ENCODE measurements at places on chromosomes 2 and 18. TPM values are rescaled to one million over a fixed set of nuclear protein-coding genes. Genes with fewer than 3 reads are reported as not detected.

Gene ELMOD3
- 19.6 TPM for total RNA-seq

Gene PAX8
- 1.2 TPM for total RNA-seq

Gene DNAJC5G
- total RNA-seq = not detected

Gene SLC1A4
- 9.7 TPM for total RNA-seq

Gene NMUR1
- 4.4 TPM for total RNA-seq

Gene TLX2
- total RNA-seq = not detected

Gene MC2R
- total RNA-seq = not detected

Gene CMPK2
- total RNA-seq = 43.3 TPM

Gene MRPL44
- 20.7 TPM for total RNA-seq

Gene GYPC
- 92.6 TPM for total RNA-seq

Gene UGT1A3
- total RNA-seq = not detected

Gene CGREF1
- total RNA-seq = 0.74 TPM

- no peak for DNase-seq
Observed at GRCh38 chr2:238090887-238091286, 9.3 kb upstream of the ESPNL start.

DNA sequence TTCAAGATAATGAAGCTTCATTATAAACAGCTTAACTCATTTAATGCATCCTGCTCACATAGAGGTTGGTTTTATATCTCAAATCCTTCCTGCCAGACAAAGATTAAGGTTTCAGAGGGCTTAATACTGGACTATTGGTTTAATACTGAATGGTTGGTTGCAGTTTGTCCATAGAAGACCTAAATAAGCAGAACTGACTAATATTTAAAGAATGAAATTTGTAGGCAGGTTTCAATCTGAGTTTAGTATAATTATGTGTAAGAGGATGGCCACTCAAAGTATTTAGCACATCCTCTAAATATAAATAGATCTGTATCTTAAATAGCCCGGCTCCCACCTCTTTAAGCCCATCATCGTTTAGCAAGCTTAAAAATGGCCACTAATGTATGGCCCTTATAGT, 92.5 kb downstream of the EPB41L5 start:
- DNase-seq = no peak

DNA sequence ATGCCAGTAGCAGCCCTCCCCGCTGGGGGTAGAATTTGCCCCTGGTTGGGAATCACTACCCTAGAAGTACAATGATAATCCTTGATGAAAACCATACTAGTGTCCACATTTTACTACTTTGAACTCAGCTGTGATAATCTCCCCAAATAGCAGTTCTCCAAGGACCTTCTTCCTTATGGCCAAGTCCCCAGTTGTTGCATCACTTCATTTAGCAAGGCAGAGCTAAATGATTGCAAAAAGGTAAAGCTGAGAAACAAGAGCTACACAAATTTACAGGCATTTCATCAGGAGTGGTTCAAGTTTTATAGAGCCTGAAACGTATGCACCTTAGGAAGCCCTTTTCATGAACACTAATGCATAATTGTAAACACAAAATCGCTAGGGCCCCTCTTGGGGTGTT, 44.9 kb upstream of the REL start:
- no peak for DNase-seq

DNA sequence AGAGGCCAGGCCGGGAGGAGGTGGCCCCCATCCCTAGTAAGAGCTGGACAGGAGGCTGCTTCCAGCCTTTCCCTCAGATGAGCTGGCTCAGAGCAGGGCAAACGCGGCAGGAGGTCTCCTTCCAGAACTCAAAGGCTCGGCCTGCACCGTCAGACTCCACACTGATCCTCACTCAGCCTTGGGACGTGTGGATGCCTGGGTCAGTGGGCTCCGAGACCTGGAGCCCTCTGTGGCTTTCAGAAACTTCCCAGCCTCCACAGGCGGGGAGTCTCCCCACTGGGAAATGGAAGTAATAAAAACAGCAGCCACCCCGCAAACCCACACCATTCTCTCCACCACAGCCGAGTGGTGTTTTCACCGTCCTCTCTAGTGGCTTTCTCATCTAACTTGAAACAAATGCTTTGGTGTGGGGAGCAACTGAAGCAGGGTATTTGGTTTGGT, 54.3 kb downstream of the INPP5D start:
- no peak for DNase-seq

DNA sequence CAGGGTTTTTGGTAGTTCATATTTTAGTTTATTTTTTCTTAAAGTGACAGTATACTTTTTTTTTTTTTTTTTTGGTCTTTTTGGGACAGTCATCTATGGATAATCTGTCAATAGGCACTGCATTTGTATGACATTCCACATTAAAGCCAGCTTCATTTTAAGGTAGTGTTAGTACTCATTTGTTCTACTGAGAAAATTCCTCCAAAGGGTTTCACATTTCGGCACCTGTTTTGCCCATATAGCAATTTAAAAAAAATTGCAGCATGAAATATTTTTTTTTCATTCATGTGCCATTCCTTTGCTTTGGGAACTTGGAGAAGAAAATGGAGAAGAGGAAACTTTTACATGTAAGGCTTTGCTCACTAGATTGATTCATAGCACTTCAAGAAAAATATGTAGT, 276.3 kb upstream of the TCF4 start:
- DNase-seq = no peak

GRCh38 chr2:219728991-219729487, 101.6 kb downstream of the SLC4A3 start:
- no peak for DNase-seq

DNA sequence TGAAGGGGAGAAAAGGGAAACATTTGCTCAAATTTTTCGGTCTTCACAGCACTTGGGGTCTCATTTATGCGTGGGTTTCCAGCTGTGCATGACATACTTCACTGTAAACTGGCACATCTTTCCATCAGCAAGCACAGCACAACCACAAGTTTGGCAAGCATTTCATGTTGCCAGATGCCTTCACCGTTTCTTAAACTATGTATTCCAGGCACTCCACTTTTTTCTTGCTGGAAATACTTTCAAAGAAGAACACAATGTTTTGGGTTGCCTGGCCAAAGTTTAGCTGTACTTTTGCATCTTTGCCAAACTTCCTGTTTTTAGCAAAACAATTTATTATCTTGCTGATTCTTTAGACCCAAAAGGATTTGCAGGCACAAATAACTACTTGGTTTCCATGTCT, 194.6 kb upstream of the MEIS1 start:
- DNase-seq = no peak

DNA sequence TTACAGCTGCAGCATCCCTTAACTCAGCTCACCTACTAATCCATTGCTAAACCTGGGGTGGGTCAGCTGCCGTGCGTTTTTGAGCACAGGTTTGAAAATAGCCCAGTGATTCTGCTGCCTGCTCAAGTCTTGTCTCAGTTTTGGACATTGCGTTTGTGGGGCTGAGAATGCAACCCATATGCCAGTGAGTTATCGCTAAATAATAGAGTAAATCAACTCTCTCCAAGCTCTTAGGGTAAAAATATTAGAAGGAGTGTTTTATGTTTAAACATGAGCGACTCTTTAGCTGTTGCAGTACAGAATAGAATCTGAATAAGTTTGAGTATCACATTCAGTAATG, 2.1 kb downstream of the TSHZ1 start:
- DNase-seq = no peak

DNA sequence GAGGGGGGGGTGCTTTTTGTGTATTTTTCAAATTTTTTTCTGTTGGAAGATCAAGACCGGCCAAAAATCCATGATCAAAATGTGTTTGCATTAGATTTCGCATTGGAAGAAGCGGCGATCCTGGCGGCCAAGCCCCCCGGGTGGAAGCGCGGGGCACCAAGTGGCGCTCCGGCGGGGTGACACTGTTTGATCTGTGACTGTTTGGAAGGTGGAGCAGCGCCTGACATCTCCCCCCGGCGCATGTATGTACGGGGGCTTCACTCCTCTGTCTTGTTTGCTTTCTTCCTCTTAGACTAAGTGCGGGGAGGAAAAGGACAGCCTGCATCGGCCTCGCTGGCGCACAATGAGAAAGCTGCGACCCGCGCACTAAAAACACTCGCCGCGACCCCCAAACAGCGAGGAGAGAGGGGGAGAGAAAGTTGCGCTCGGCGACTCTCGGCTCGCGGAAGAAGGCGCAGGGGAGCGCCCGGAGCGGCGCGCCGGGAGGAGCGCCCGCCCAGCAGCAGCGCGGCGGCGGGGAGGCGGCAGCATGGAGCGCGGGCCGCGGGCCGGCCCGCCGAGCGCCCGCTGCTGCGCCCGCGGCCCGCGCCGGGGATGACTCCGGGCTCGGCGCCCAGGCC, 515 bp downstream of the TSHZ1 start:
- peak; percentile 51 for DNase-seq

- no peak for DNase-seq
Observed at GRCh38 chr2:101820519-101820918, 123.0 kb downstream of the MAP4K4 start.

DNA sequence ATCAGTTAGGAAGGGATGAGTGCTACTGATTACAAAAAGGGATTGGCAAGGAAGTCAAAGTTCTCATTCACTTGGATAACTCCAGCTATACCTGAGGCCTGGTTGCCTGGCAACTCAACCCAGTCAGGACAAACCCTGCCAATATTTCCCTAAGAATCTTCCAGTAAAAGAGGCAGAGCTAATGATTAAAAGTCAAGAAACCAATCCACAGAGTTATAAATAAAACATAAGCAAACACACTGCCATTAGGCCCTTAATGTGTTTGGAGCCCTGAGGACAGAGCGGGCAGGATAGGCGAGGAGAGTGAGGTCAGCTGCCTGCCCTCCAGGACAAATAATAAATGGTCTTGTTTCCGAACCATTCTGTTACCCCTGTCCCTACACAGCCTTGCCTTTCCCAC, 215.6 kb upstream of the NABP1 start:
- no peak for DNase-seq

DNA sequence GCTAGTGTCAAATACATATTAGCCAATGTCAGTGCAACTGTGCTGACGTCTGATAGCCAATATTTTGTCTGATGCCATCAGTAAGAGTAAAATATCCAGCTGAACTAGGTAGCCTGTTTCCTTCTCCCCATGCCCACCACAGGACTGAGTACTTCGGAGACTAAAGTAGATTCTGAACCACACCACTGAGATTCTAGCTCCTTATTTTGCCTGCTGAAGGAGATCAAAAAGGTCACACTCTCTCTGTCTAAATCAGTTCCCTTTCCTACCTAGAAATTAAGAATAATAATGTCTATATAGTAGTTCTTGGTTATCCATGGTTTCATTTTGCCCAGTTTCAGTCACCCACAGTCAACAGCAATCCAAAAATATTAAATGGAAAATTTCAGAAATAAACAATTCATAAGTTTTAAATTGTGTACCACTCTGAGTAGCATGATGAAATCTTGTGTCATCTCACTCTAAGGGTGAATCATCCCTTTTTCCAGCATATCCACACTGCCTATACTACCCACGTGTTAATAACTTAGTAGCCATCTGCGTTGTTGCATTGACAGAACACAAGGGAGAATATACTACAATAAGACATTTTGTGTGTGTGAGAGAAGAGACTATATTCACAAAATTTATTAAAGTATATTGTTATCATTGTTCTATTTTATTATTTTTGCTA, 1043.3 kb upstream of the PIK3C3 start:
- no peak for DNase-seq

DNA sequence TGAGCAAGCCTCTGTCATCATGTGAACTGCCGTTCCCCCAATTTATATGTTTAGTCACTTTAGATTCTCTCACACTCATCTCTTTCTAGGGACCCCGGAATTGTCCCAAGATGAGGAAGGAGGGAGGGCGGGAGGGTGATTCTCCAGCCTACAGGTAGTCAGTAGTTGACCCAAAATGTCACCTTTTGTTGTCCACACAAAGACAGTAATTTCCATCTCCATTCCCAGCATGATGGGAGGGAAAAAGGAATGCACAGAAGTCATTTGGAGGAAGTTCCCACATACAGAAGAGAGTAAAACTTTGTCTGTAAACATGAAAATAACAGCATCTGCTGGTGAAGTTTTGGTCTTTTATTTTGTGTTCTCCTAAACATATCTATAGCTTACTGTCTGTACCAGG, 222.9 kb downstream of the KLHL29 start:
- no peak for DNase-seq

- DNase-seq = no peak
Observed at GRCh38 chr2:177604271-177605065, 211.9 kb downstream of the AGPS start.

DNA sequence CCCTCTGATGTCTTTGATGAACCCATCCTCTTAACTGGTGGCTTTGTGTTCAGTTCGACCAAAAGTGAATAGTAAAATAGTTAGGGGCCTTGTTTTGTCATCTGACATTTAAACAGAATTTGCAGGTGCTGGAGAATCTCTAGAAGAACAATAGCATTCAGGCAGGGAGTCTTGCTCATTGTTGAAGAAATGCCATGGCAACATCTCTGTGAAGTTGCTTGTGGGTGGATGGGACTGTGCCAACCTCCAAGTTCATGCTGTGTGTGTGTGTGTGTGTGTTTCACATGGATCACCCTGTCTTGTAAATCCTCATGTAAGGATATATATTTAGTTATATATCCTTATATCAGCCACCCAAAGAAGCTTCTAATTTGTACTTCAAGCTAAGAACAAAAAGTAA, 66.7 kb downstream of the SKA1 start:
- DNase-seq = no peak

DNA sequence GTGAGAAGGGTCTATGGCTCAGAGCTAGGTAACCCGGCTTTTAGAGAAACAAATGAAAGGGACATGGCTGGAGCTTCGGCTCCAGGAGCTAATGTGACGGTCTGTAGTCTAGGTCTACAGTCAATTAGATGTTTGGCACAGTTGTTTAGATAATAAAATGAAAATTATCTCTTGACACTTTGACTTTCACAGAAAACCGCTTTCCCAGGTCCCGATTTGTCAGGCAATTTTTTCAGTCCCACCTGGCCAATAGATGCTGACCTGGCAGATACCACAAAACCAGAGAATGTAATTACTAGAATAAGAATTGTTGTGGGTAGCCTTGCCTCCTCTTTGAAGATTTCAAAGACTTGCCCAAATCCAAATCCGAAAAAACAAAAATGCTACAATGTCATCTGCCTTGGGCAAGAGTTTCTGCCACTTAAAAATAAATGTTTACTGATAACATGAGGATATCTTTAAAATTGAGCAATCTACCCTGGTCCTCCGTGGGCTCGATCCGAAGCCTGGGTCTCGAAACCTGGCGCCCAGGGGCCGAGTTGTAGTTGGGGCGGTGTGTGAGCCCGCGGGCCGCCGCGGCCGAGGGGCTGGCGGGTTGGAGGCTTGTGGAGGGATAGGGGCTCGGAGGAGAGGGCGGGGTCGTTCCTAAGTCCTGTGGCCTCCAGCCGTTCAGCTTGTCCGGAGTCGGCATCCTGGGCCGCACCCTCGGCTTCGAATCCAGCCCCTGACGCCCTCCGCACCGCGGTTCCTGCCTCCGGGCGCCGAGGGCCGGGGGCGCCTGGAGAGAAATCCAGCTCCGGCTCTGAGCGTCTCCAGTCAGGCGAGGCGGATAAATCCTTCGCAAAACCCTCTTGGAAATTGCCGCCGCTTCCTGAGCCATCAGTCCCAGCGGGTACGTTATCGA, 2.3 kb downstream of the EMX1 start:
- no peak for DNase-seq
